ENCODE measurements at places on chromosomes 4 and X. TPM values are rescaled to one million over a fixed set of nuclear protein-coding genes. Genes with fewer than 3 reads are reported as not detected.

TLR1 gene
- total RNA-seq: 22.9 TPM

- no peak overlapping the region for H3K4me3 ChIP-seq
- DNase-seq: no peak
- peaks cover 16% of the 10 kb centered on the region for H3K4me1 ChIP-seq
- no peaks in the 10 kb centered on the region for H3K27me3 ChIP-seq
Measured at GRCh38 chrX:9356846-9357245, 108.0 kb upstream of the TBL1X start.

ZMAT1 gene
- total RNA-seq: 18.0 TPM

ZAR1 gene
- not detected for total RNA-seq

CSN1S1 gene
- not detected for total RNA-seq

DNA sequence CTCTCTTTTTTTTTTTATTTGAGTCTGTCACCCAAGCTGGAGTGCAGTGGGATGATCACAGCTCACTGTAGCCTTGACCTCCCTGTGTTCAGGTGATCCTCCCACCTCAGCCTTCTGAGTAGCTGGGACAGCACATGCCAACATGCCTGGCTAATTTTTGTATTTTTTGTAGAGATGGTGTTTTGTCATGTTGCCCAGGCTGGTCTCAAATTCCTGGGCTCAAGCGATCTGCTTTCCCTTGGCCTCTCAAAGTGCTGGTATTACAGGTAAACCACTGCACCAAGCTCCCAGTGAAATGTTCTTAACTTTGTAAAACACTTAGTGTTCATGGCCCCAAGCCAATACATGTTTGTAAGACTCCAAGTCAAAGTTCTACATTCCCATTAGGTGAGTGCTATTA, 316.1 kb downstream of the KCTD8 start:
- DNase-seq: no peak
- H3K27me3 ChIP-seq: no peaks in the 10 kb centered on the region
- H3K27ac ChIP-seq: no peak overlapping the region
- no peaks in the 10 kb centered on the region for H3K36me3 ChIP-seq
- H3K4me1 ChIP-seq: no peaks in the 10 kb centered on the region

MPC1L gene
- total RNA-seq: not detected

DNA sequence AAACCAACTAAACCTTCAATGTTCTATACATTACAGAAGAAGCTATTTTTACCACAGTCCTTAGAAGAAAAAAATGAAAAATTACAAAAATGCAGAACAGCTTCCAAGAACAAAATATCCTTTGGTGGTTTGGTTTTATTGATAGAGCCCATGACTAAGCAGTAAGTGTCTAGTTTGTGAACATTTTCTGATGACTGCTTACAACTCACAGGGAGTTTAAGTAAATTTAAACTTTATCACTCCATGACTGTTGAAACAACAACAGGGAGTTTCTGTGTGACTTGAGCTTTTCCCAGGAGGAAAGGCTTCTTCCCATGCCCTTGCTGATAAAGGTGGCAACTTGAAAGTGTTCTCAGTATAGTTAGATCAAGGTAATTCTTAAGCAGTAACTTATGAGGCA, 2.9 kb downstream of the PF4 start:
- no peak for DNase-seq
- no peaks in the 10 kb centered on the region for H3K4me1 ChIP-seq
- no peaks in the 10 kb centered on the region for H3K36me3 ChIP-seq
- H3K4me3 ChIP-seq: no peak overlapping the region

DNA sequence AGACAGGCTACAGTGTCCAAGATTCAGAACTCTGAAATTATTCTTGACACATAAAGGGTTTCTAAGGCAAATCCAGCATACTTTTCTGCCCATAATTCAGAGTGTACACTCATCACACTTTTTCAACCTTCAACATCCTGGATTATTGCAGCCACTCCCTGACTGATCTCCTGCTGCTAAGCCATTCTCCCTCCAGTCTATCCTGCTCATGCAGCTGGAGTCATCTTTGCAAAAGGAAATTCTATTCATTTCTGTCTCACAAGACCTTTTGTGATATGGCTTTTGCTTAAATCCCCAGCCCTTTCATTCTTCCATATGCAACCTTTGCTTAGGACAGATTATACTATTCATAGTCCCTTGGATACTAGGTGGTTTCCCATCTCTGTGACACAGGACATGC, 236.1 kb upstream of the LDB2 start:
- H3K4me1 ChIP-seq: no peaks in the 10 kb centered on the region
- H3K27me3 ChIP-seq: no peaks in the 10 kb centered on the region
- DNase-seq: no peak
- no peaks in the 10 kb centered on the region for H3K36me3 ChIP-seq
- no peak overlapping the region for H3K4me3 ChIP-seq

DNA sequence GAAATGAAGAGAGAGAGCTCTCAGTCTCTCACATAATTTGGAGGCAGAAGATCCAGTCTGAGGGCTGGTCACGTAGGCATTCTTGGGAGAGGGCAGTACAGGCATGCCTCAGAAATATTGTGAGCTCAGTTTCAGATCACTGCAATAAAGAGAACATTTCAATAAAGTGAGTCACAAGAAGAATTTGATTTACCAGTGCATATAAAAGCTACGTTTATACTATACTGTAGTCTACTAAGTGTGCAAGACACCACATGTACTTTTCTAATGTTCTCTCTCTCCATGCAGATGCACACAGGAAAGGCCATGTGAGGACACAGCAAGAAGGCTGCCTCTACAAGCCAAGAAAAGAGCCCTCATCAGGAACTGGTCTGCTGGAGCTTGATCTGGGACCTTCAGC, 583.5 kb upstream of the FAT1 start:
- no peaks in the 10 kb centered on the region for H3K27me3 ChIP-seq
- DNase-seq: no peak
- H3K4me1 ChIP-seq: no peaks in the 10 kb centered on the region
- H3K27ac ChIP-seq: no peak overlapping the region

GRCh38 chrX:24283127-24283794, 30.6 kb downstream of the SUPT20HL2 start:
- H3K27me3 ChIP-seq: peaks cover 15% of the 10 kb centered on the region
- H3K27ac ChIP-seq: no peak overlapping the region
- no peaks in the 10 kb centered on the region for H3K4me1 ChIP-seq
- no peak overlapping the region for H3K4me3 ChIP-seq
- H3K36me3 ChIP-seq: no peaks in the 10 kb centered on the region

DNA sequence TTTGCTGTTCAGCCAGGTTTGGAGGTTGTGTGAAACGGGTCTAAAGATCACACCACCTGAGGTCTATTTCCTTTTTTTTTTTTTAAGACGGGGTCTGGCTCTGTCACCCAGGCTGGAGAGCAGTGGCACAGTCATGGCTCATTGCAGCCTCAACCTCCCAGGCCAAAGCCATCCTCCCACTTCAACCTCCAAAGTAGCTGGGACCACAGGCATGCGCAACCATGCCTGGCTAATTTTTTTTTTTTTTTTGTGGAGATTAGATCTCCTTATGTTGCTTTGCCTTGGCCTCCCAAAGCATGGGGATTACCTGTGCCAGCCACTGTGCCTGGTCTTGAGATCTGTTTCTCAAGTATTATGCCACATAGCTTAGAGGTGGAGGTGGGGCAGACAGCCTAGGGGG, 49.2 kb upstream of the ELOVL6 start:
- H3K36me3 ChIP-seq: no peaks in the 10 kb centered on the region
- peaks cover 18% of the 10 kb centered on the region for H3K27me3 ChIP-seq
- no peak overlapping the region for H3K27ac ChIP-seq
- DNase-seq: no peak
- no peaks in the 10 kb centered on the region for H3K4me1 ChIP-seq
- no peak overlapping the region for H3K4me3 ChIP-seq

- no peaks in the 10 kb centered on the region for H3K4me1 ChIP-seq
- no peaks in the 10 kb centered on the region for H3K36me3 ChIP-seq
- peaks cover under 1% of the 10 kb centered on the region for H3K27me3 ChIP-seq
- H3K4me3 ChIP-seq: no peak overlapping the region
- no peak overlapping the region for H3K27ac ChIP-seq
Measured at GRCh38 chr4:158219623-158220022, 9.3 kb downstream of the TMEM144 start.

Data from T-helper 17 cell (primary cell).